ENCODE measurements at places on chromosomes 1 and 21. TPM values are rescaled to one million over a fixed set of nuclear protein-coding genes. Genes with fewer than 3 reads are reported as not detected.

The PTGFRN gene
- 32.4 TPM for total RNA-seq

DNA sequence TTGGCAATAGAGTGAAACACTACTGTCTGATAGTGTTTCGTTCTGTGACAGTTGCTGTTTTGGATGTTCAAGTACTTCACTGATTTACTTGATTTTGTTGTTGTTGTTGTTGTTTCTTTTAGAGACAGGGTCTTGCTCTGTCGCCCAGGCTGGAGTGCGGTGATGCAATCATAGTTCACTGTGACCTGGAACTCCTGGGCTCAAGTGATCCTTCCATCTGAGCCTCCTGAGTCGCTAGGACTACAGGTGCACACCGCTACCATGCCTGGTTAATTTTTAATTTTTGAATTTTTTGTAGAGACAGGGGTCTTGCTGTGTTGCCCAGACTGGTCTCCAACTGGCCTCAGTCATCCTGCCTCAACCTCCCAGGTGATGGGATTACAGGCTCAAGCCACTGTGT lies 2.3 kb downstream of the ATF6 start:
- H3K27ac ChIP-seq: no peak overlapping the region
- no peaks in the 10 kb centered on the region for H3K27me3 ChIP-seq
- H3K4me1 ChIP-seq: no peaks in the 10 kb centered on the region
- DNase-seq: no peak
- no peak overlapping the region for H3K4me3 ChIP-seq

The LCE1E gene
- not detected for total RNA-seq

GRCh38 chr1:186790101-186790500 lies 38.6 kb upstream of the PLA2G4A start:
- no peak for DNase-seq
- H3K27ac ChIP-seq: no peak overlapping the region
- H3K4me3 ChIP-seq: no peak overlapping the region
- H3K4me1 ChIP-seq: no peaks in the 10 kb centered on the region
- no peaks in the 10 kb centered on the region for H3K27me3 ChIP-seq

The TMEM183A gene
- 25.9 TPM for total RNA-seq
